SK-N-DZ (cell line): ENCODE measurements at places on chromosomes 4 and X.

DNA sequence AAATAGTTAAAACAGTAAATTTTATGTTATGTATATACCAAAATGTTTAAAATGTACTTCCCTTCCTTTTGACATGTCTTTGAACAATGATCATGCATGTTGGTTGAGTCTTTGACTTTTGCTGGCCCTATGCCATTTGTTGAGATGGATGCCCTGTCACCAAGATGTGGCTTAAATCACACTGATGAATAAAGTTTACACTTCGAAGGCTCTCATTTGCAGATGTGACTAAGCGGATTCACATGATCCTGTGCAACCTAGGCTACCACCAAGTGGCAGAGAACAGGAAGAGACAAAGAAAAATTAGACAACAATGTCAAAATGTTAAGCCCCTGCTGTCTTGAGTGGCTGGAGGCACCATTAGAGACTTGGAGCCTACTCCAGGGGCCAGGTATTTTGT, 139.9 kb downstream of the RAB28 start:
- DNase-seq, result no peak

GRCh38 chr4:107452717-107453630, 267.1 kb downstream of the PAPSS1 start:
- no peak for DNase-seq

DNA sequence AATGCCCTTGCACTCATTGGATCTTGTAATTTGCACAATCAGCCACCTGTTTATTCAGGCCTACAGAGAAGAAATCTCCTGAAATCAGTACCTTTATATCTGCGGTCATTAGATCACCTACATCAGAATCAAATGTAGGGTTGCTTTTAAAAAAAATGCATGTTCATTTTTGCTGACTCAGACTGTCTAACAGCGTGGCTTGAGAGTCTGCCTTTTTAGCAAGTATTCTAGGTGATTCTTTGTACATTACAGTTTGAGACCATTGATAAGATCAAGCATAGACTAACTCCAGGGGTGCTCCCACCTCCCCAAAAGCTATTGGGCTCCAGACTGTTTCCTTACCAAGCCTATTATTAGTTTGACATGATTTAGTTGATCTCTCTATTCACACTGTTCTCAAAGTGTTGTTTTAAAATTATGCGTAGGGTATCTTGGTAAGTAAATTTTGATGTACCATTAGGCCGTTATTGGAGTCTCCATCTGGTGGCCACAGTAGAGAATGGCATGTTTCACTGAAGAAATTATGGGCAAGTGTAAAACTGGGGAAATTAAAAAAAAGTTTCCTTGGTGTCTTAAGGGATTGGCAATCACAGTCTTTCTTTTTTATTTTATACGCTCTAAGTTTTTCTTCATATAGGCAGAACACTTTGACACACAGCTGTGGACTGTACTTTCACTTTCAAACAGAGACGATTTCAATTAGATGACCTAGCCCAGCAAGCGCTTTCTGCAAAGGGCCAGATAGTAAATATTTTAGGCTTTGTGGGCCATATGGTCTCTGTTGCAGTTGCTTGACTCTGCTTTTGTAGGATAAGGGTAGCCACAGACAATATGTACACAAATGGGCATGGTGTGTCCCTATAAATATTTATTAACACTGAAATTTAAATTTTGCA, 33.7 kb upstream of the MSL3 start:
- DNase-seq, result peak; percentile 45

DNA sequence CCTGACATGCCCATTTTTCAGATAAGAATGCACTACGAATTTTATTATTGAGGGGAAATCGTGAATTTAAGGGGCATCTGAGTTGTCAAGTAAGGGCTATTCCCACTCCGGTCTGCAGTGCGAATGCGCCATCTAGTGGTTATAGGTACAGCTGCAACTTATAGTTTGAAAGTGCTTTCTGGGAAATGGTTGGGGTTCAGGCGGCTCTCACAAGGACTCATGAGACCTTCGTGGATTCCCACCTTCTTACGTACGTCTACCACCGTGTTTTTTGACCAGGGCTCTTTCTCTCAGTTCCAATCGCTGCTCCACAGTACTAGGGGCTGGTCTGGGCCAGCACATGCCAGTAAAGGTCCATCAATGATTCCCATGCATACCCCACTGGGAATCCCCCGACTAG, 12.3 kb downstream of the MSL3 start:
- DNase-seq, result peak; percentile 52

GRCh38 chr4:118586357-118586790, 98.8 kb upstream of the METTL14 start:
- no peak for DNase-seq

- no peak for DNase-seq
Measured at GRCh38 chr4:101067383-101067782, 279.9 kb downstream of the PPP3CA start.

GRCh38 chrX:76802708-76803107, 375.2 kb downstream of the MAGEE1 start:
- no peak for DNase-seq

- DNase-seq, result peak; percentile 47
Measured at GRCh38 chrX:103845165-103845653, 13.2 kb upstream of the RAB9B start.

DNA sequence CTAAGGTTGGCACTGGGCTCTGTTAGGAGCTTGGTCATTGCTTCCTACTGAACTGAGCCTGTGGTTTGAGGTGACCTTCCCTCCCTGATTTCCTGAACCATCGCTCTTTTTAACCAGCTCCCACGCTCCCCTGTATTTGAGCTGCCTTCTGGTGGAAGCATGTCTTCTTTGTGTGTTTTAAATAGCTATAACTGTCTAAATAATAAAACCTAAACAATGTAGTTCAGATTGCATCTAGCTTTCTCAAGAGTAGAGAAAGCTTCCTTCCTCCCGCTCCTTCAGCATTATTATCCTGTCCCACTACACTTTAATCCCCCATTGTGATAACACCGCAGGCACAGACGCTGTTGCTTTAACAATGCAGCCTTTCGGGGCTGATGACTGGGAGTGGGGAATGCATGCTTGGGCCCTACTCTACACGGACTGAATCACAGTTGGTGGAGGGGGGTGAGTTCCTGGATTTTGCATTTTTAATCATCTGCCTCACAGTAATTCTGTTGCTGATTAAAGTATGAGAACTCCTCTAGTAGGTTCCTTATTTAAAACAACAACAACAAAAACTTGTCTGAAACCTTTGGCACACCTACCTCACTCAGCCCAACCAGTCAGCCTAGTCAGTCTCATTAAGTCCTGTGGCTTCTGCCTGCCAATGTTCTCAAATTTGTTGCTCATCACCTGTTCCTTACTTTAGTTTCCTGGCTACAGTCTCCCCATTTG, 6.6 kb downstream of the SMS start:
- no peak for DNase-seq

DNA sequence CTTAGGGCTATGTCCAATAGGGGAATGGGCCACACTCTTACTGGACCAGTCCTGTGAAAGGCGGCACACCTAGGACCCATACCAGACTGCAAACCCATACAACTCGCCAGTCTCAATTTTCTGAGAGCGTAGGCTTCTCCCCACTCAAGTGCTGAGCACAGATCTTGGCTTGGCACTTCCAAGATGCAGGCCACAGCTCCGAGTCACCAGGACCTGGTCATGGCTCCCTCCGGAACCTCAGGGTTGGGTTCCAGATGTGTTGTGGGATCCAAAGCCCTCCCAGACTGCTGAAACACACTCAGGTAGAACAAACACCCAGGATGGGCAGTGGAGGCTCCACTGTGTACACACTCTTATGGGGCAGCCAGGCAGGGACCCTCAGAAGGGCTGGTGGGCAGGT, 103.3 kb downstream of the TMEM144 start:
- DNase-seq, result no peak

DNA sequence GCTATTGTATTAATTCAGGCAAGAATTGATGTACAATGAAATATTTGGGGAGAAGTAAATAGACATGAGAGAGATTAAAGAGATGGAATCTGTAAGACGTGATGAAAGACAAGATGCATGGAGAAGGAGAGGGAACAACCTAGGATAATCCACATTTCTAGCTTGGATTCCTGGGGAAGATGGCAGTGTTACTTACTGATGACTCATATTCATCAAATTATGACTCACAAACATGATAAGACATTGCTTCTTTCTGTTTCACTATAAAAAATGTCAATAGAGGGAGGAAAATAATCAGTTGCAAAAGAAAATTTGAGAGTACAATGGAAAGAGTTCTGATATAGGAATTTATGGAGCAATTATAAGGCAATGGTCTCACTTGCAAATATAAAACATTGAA, 104.1 kb upstream of the BMP3 start:
- no peak for DNase-seq

- no peak for DNase-seq
Measured at GRCh38 chr4:90996813-90997212, 869.6 kb downstream of the CCSER1 start.

DNA sequence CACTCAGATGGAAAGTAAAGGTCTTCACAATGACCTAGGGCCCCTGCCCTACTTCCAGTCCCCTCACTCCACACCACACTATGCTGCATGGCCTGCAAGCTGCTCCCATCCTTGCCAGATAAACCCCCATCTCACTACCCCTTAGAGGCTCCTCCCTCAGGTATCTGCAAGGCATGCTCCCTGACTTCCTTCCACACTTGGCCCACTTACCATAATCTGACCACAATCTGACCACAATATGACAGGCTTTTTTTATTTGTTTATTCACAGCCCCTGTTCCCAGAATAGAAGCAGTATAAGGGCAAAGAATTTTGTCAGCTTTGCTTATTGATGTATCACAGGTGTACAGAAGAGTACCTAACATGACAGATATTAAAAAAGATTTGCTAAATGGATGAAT, 124.7 kb downstream of the CAMK2D start:
- DNase-seq, result no peak

DNA sequence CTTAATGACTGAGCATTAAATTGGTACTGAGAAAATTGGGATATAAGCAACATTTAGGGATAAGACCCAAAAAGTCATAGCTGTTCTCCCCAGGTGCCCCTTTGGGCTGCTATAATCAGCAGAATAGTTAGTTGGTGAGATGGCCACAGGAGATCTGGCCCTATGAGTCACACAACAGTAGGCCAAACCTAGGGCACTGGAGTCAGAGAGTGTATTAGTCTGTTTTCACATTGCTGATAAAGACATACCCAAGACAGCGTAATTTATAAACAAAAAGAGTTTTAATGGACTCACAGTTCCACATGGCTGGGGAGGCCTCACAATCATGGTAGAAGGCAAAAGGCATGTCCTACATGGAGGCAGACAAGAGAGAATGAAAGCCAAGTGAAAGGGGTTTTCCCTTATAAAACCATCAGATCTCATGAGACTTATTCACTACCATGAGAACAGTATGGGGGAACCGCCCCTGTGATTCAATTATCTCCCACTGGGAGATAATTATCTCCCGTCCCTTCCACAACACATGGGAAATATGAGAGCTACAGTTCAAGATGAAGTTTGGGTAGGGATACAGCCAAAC, 338.3 kb upstream of the NR3C2 start:
- no peak for DNase-seq

DNA sequence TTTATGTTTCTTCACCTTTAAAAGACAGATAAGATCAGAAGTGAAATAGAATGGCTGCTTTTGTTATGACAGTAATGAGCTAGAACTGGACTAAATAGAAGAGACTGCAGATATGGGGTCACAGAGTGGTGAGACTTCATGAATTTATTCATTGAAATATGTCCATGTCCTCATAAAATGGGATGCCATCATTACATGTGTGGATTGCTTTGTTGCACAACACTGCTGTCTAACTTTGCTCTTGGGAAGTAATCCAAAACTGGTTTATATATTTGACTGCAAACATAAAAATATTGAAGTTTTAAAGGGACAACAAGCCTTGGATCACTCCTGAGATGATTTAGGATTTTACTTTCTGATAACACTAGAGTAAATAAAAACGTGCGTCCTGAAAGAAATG, 209.2 kb upstream of the FAT4 start:
- DNase-seq, result peak; percentile 5

- DNase-seq, result no peak
Measured at GRCh38 chrX:119753639-119754257, 4.6 kb upstream of the SOWAHD start.

DNA sequence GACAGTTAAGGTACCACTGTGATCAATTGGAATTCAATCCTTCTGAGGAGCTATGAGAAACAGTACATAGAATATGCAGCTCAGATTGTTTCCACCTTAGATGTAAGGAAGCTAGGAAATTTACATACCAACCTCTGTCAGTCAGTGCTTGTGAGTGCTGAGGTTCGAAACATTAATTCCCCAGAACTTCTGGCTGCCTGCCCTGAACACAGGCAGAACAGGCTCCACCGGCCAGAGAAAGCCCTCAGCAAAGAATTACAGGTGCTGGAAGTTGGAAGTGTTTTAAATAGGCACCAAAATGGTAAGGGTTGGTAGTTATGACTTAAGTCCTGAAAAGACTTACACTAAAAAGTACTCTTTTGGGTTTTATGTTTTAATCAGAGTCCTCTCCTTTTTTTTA, 651.8 kb downstream of the C4orf33 start:
- DNase-seq, result no peak

- no peak for DNase-seq
Measured at GRCh38 chr4:21835712-21836111, 112.9 kb downstream of the KCNIP4 start.

- no peak for DNase-seq
Measured at GRCh38 chr4:10971800-10972401, 287.3 kb upstream of the CLNK start.

- DNase-seq, result no peak
Measured at GRCh38 chr4:7364979-7365378, 69.8 kb downstream of the PSAPL1 start.

DNA sequence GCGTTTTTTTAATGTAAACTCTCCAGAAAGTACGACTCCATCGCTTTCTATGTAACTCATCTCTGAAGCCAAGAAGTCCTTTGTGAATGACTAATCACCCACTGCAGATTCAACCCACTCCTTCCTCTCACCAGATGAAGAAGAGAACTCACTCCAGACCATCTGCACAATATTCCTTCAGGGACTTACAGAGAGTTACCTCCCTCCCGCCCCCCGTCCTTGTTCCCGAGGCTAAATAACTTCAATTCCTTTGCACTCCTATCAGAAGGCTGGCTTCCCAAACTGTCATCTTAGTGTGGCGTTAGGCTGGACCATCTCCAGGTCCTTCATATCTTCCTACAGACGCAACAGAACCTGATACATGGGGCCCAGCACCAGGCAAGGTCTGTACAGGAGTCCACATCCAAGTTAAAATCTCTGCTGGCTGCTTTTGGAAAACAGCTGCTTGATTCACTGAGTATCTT, 82.4 kb downstream of the AFAP1 start:
- DNase-seq, result no peak

DNA sequence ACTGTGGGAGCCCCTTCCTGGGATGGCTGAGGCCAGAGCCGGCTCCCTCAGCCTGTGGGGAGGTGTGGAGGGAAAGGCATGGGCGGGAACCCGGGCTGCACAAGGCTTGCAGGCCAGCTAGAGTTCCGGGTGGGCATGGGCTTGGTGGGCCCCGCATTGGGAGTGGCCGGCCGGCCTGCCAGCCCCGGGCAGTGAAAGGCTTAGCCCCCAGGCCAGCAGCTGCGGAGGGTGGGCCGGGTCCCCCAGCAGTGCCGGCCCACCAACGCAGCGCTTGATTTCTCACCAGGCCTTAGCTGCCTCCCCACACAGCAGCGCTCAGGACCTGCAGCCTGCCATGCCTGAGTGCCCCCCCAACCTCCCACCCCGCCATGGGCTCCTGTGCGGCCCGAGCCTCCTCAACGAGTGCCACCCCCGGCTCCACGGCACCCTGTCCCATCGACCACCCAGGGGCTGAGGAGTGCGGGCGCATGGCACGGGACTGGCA, 78.0 kb downstream of the COX7B2 start:
- no peak for DNase-seq
